Smooth muscle cell of the umbilical artery (primary cell): ENCODE measurements at places on chromosomes 5 and 9. TPM values are rescaled to one million over a fixed set of nuclear protein-coding genes. Genes with fewer than 3 reads are reported as not detected.

Gene DNAH5
- total RNA-seq: 0.89 and 1.1 TPM in 2 replicates

Gene MLLT3
- total RNA-seq: 19.4 and 25.8 TPM in 2 replicates

Gene MEF2C
- total RNA-seq: 7.7 and 10.1 TPM in 2 replicates

Gene AGPAT2
- total RNA-seq: 33.3 and 36.0 TPM in 2 replicates

Gene NIPSNAP3A
- total RNA-seq: 37.9 and 42.2 TPM in 2 replicates

Gene KYAT1
- total RNA-seq: 6.5 and 13.7 TPM in 2 replicates
